ENCODE measurements at places on chromosomes 12 and 14. TPM values are rescaled to one million over a fixed set of nuclear protein-coding genes. Genes with fewer than 3 reads are reported as not detected.

The ZNF891 gene
- total RNA-seq: 2.1 TPM

The ZNF839 gene
- 15.4 TPM for total RNA-seq

DNA sequence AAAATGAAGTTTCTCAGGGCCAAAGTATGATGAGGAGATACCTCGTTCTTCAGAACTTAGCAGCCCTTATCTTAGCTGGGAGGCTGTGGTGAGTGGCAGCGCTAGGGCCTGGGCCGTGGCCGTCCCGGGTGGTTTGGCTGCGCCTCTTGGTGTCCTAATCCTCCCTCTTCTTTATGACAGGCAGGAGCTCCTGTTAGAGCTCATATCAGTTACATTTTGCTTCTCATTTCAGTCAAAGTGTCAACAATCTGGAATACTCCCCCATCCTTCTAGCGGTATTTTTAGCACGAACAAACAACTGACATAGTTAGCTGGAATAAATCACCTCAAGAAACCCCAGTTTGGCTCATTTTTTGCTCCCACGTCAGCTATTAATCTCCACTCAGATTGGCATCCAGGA lies 188.8 kb downstream of the TTC7B start:
- no peak overlapping the region for H3K27ac ChIP-seq
- DNase-seq: no peak
- no peaks in the 10 kb centered on the region for H3K36me3 ChIP-seq
- H3K4me1 ChIP-seq: no peaks in the 10 kb centered on the region

GRCh38 chr12:69065775-69066174 lies 132.8 kb upstream of the CPM start:
- no peaks in the 10 kb centered on the region for H3K27me3 ChIP-seq
- H3K27ac ChIP-seq: no peak overlapping the region
- peaks cover 40% of the 10 kb centered on the region for H3K4me1 ChIP-seq
- no peak overlapping the region for H3K4me3 ChIP-seq

- H3K36me3 ChIP-seq: no peaks in the 10 kb centered on the region
- no peaks in the 10 kb centered on the region for H3K4me1 ChIP-seq
- H3K4me3 ChIP-seq: no peak overlapping the region
- H3K27me3 ChIP-seq: peaks cover 2% of the 10 kb centered on the region
These were observed 377.3 kb downstream of the EMP1 start for GRCh38 chr12:13573698-13574321.

GRCh38 chr12:49230805-49231194 lies 34.1 kb upstream of the TUBA1C start:
- H3K4me3 ChIP-seq: no peak overlapping the region
- no peak overlapping the region for H3K27ac ChIP-seq

DNA sequence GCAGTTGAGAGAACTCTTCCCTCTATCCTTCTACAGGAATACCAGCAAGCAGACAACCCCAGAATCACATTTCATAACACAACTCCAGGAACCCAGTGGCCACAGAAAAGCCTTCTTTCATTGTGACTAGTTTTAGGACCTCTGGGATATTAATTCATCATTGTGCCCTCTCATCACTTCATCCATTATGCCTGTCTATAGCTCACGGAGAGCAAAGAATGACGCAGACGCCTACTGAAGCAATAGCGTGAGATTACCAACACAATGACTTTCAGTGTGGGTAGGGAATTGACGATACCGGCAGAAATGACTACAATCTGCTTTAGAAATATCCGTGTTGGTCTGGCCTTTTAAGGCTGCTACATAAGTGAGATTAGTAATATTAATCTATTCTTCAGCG lies 158.1 kb upstream of the FOXG1 start:
- H3K4me3 ChIP-seq: no peak overlapping the region
- no peaks in the 10 kb centered on the region for H3K4me1 ChIP-seq
- DNase-seq: no peak
- no peaks in the 10 kb centered on the region for H3K27me3 ChIP-seq
- H3K36me3 ChIP-seq: no peaks in the 10 kb centered on the region

Measured in activated CD4-positive, alpha-beta T cell treated with anti-CD3 and anti-CD28 coated beads for 36 hours (primary cell).